ENCODE measurements at places on chromosomes 12 and 14. TPM values are rescaled to one million over a fixed set of nuclear protein-coding genes. Genes with fewer than 3 reads are reported as not detected.

Gene NPFF
- polyA plus RNA-seq = 0.48 TPM

Gene FIGNL2
- polyA plus RNA-seq = 1.3 TPM

GRCh38 chr12:65570451-65571130 lies 253.7 kb upstream of the HMGA2 start:
- no peak for DNase-seq

GRCh38 chr12:53105712-53106439 lies 2.6 kb downstream of the SOAT2 start:
- DNase-seq = no peak

Data from hindlimb muscle (tissue), 1 donor.